ENCODE measurements at places on chromosomes 16 and 17.

- DNase-seq, result no peak
Observed at GRCh38 chr16:629185-629832, 1.5 kb upstream of the WFIKKN1 start.

GRCh38 chr16:58652741-58653140 is 23.1 kb upstream of the CNOT1 start:
- no peak for DNase-seq

DNA sequence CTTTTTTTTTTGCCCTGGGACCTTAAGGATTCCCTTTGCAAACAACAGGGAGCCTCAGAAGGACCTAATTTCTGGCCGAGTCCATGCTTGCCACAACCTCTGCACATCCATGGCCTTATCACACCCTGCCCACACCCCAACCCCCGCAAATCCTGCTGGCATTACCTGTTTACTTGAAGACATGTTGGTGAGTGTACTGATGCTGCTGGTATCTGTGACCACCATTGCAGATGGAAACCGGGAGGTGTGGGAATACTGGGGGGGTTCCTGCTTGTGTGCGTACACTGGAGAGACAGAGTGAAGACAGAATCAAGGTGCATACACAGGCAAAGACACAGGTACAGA is 46.0 kb downstream of the HNF1B start:
- no peak for DNase-seq

DNA sequence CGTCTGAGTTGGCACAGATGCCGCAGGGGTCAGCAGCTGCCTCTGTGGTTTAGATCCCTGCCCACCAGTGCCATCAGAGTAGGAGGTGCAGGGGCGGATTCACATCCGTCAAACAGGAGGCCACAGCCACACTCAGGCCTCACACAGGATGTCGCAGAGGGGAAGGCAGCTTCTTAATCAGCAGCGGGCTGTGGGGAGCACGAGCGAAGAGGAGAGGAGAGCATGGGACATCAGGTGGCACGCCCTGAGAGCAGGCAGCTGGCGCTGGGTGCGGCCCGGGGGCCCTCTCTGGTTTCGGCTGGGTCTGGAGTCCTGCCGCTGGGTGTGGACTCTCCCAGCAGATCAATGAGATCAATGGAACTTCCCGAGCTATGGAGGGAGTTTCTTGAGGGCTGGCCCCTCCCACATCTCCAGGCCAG is 9.6 kb downstream of the LLGL2 start:
- DNase-seq, result no peak

GRCh38 chr16:56625943-56626654 is 518 bp downstream of the MT1E start:
- DNase-seq, result no peak

DNA sequence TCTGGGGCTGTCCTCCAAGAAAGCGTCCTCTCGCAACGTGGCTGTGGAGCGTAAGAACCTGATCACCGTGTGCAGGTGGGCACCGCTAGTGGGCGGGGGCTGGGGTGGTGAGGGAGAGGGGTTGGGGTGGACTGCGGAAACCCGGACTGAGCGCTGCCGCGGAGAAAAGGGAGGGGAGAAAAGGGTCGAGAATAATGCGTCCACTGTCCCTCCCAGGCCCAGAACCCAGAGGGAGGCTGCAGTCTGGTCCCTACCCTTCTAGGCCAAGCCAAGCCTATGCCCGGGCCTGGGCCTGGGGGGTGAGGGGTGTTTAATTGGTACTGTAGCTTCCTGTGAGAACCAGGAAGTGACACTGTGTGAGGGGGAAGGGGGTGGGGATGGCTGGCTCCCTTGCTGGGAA is 464 bp downstream of the RUNDC3A start:
- no peak for DNase-seq

DNA sequence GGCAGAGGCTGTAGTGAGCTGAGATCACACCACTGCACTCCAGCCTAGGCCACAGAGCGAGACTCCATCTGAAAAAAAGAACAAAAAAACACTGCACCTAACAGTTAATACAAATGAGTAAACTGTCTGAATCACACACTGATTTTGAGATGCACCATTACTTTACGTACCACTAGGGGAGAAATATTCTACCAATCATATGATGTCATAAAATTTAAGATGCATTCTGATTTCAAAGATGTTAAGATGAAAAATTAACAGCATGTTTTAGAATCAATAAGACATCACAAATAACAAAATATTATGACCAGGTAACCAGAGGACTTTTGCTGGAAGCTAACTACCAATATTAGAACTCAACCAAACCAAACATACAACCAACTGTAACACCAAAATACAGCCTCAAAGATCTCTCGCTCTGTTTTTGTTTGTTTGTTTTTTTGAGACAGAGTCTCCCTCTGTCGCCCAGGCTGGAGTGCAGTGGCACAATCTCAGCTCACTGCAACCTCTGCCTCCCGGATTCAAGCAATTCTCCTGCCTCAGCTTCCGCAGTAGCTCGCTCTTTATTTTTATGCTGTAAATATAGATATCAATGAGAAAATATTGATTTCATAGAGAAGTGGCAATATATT is 31.6 kb downstream of the GLG1 start:
- DNase-seq, result no peak

GRCh38 chr16:72832621-72833248 is 215.2 kb downstream of the ZFHX3 start:
- peak; percentile 52 for DNase-seq

DNA sequence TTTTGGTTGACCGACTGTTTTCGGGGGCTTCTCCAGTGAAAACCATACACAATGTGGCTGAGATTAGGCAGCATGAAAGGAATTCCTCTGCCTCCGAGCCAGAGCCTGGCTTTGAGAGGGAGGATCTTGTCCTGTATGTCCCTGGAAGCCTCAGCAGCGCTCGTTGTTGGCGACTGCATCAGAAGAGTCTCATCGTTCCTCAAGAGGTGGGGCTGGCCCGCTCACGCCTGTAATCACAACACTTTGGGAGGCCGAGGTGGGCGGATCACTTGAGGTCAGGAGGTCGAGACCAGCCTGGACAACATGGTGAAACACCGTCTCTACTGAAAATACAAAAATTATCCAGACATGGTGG is 15.0 kb downstream of the HS3ST6 start:
- no peak for DNase-seq

DNA sequence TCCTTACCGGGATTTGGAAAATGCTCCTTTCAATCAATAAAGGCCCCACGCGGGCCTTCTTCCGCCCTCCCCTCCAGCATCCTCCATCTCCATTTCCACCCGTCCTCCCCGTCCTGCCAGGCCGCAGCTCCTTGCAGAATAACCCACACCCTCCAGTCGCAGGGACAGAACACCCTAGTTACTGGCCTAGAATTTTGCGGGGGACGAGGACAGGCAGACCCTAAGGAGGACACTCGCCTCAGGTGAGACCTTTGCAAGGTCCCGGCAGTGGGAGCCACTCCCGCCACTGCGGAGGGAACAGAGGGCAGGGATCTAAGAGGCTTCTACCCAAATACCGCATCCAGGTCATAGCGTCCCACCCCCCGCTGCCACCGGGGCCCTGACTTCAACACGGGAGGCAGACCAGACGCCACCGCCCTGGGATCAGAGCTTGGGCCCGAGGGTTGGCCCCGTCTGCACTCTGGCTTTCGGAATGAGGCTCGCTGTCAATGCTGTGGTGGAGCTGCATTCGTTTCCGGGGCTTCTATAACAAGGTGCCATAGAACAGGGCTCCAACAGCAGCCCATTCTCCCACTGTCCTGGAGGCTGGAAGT is 26.8 kb downstream of the SLC25A10 start:
- DNase-seq, result no peak

GRCh38 chr17:39527220-39527813 is 66.0 kb downstream of the CDK12 start:
- no peak for DNase-seq

GRCh38 chr16:54425681-54426552 is 139.3 kb upstream of the IRX3 start:
- no peak for DNase-seq

DNA sequence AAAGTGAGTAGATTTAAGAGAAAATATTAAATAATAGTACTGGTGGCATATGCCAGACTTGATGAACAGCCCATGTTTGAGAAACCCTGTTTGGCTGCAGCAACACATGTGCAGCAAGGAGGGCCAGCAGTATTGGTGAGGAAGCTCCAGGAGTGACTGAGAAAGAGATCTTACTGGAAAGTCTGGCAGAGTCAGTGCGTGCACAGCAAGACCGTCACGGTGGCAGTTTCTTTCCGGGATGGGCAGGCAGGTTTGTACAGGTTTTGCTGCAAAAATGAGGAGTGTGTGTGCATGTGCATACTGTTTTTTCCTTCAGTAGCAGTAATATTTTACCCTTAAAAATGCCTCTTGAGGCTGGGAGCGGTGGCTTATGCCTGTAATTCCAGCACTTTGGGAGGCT is 41.4 kb downstream of the KSR1 start:
- no peak for DNase-seq

DNA sequence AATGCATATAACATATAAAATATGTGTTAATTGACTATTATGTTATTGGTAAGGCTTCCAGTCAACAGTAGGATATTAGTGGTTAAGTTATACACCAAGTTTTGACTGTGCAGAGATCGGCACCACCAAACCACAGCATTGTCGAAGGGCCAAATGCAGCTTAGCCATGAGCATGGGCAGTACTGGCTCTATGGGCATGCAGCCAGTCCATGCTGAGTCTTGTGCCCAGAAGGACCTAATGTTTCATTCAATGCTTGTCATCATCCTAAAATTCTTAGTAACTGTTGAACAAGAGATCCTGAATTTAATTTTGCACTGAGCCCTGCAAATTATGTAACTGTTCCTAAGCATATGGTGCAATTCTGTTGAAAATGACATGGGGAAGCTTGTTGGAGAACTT is 233.4 kb upstream of the HS3ST3A1 start:
- no peak for DNase-seq

- DNase-seq, result no peak
Observed at GRCh38 chr17:77592106-77592865, 366.2 kb upstream of the TNRC6C start.

DNA sequence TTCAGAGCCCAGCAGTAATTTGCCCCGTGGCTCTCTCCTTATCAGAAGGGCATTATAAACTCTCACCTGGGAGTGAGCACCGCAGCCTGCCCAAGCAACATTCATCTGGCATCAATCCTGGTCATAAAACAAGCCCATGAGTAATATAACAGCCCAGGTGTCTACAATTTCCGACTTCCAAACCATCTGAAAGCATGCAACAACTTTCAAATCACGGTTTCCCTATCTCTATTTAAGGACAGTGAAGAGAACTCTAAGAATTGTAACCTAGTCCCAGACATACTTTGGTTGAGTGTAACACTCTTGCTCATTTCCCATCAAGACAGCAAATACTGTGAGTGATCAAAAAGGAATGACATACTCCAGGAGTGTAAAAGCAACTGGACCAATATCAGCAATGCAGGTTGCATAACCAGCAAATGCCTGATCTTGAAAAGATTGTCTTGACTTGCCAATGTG is 487.4 kb upstream of the SOX9 start:
- no peak for DNase-seq

GRCh38 chr17:78972507-78973105 is 7.1 kb downstream of the LGALS3BP start:
- no peak for DNase-seq

GRCh38 chr17:82487910-82488309 is 29.4 kb downstream of the NARF start:
- DNase-seq, result no peak

DNA sequence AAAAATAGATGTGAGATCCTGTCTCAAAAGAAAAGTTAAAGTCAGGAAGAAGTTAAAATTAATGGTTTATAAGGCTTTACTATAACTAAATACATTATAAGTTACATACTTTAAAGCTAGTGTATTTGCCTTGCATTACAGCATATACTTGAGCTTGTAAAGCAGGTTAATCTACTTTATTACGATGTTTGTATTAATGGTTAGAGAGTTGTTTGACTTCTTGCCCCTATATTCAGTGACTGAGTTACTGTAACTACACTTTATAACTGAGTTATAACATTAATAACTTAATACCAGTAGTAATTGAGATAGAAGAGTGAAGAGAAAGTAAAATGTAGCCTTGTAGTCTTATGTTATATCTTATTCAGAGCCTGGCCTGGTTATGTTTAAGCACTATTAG is 22.9 kb downstream of the CLTC start:
- no peak for DNase-seq

- no peak for DNase-seq
Observed at GRCh38 chr17:58591455-58591854, 77.0 kb upstream of the MTMR4 start.

DNA sequence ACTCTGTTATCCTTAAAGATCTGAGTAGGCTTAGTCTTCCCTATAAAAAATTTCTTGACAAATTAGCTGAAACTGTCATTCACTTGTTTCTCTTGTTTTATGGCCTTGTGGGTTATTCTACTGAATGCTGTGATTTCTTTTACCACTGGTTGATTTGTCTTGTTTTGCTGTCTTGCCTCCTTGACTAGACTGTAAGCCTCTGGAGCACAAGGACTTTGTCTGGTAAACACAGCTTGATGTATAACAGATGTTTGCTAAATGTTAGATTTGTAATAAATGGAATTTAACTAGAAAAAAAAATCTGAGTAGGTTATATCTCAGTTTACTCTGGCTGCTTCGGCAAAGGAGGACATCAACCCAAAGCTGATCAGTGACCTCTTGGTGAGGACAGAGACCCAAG is 21.6 kb downstream of the VAC14 start:
- no peak for DNase-seq

DNA sequence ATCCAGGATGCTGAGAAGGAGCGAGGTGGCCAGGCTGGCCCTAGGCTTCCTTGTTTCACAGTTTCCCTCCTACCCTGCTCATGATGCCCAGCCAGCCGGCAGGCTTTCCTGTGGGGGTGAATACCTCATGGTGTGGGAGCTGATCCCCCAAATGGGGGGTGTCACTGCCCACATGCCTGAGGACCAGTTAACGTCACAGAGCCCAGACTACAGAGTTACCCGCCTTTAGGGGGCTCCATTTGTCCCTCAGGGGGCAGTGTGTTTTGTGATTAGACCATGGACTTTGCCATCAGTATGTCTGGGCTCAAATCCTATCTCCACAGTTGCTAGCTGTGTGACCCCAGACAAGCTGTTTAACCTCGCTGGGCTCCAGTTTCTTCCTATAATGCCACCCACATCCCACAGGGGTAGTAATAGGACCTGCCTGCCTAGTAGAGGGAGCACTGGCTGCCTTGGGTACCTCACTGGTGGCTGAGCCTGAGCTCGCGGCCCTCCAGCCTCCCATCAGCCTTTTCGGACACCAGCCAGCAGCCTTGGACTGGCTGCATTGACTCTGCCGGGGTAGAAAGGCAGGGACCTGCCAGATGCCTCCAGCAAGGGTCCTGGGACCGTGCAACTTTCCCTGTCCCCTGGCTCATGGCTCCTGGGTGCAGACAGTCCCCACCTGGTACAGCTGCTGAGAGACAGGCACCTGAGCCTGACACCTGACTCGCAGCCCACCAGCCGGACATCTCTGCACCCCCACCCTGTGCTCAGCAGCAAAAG is 87.5 kb upstream of the GSE1 start:
- no peak for DNase-seq

- DNase-seq, result no peak
Observed at GRCh38 chr16:19835968-19836421, 48.7 kb downstream of the GPRC5B start.
